ENCODE measurements at places on chromosomes 7 and 10.
A peak's percentile ranks its signal among the peaks of the same experiment; 100 is the strongest.

GRCh38 chr10:57699944-57700343, 567.8 kb downstream of the IPMK start:
- no peak for DNase-seq

DNA sequence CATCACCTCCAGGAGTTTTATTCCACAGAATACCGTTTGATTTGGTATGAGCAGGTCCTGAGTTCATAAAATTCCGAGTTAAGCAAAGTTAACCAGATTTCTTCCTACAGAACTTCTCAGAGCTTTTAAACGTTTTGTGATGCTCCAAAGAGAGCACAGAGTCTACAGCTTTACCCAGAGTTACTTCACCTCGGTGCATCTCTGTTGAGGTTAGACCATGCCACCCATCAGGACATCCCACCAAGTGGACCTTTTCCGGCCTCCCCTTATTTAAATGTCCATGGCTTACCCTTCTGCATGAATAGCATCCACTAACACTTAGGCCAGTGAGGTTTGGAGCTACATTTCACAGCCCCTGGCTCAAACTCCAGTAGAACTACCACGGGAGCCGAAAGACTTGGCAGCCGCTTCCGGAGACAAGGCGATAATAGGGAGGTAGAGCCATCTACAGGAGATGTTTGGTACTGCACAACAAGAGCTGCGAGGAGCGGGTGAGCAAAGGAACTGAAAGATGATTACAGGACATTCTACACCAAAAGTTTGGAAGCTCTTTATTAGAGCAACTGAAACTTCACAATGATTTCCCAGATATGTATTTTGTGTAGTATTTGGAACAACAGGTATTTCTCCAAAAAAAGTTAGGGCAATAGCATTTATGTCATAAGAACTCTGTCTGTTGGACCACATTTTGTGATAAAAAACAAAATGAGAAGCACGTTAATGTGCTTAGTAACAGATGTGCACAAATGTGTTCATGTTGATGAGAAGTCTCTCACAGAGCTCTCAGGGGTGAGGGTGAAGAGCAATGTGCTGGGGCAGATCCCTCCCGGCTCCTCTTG, 174.7 kb downstream of the HERPUD2 start:
- DNase-seq = peak; percentile 20

GRCh38 chr10:112434988-112435619, 11.6 kb downstream of the ZDHHC6 start:
- no peak for DNase-seq

DNA sequence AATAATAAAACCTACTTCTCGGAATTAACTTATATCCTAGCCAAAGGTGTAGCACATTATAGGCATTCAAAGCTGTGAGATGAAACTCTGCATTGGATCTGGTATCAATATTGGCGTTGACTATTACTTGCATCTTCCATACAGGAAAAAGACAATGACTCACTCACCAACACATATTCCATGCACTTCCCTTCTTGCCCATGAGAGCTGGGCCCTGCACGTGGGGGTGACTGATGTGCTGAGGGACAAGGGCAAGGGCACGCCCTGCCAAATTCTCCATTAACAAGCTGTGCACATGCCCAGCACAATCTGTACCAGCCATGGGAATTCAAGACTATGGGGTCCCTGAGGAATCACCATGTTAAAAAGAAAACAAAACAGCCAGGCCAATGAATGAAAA, 188.1 kb upstream of the PDE1C start:
- no peak for DNase-seq

DNA sequence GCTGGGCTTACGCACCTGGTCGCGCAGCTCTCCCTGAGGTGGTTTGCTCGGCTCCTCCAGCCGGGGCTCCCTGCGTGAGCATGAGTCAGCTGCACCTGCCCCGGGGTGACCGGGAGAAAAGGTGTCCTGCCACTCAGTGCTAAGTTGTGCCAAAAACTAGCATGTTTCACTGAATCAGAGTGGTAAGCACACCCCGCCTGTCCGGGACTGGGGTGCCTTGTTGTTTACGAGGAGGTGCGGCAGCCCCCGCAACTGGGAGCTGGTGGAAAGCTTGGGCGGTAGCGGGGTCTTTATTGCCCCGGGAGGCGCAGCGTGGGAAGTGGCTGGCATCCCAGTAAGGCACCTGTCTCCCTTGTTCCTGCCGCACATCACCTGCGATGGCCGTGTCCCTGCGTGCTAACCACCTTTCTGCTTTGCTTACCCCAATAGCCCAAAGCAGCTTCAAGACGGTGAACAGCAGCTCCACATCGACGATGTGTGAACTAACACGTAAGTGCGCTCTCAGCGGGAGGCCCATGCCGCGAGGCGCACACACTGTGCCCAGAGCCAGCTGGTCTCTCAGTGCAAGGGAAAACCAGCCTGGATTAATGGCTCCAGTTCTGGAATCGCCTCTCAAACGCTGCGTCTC, 506.6 kb upstream of the FOXK1 start:
- no peak for DNase-seq

- no peak for DNase-seq
These were observed 901.9 kb downstream of the GATA3 start for GRCh38 chr10:8956400-8956799.

DNA sequence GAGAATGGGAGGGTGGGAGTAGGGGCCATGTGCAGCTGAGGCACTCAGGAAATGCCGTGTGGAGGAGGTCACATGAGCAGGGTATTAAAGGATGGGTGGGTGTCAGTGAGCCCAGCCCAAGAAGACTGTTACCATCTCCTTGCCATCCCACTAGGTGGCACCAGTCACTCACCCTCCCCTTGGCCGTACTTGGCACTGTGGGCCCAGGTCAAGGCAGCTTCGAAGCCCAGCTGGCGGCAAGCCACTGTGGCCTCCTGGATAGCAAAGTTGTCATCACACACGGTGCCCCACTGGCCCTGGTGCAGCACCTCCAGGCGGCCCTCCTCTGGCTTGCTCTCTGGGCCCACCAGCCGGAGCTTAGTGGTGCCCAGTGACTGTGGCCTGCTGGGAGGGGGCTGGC, 5.4 kb downstream of the LOXL4 start:
- no peak for DNase-seq

GRCh38 chr7:712381-713138, 13.9 kb upstream of the DNAAF5 start:
- DNase-seq = no peak

DNA sequence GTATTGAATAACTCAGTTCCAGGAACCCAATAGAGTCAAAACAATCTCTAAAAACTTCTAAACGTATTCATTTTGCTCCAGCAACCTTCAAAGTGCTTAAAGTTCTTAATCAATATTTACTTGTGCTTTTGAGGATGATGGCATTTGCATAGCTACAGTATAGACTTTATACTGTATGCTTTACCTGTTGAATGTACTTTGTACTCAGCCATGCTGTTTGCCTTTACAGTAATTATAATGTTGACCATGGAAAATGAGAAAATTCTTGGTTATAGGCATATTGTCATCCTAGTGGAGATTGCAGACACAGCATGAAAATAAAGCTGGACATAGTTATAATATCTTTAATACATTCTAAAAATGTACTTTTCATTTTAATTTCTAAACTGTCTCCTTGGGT, 762.7 kb upstream of the PHF14 start:
- no peak for DNase-seq

DNA sequence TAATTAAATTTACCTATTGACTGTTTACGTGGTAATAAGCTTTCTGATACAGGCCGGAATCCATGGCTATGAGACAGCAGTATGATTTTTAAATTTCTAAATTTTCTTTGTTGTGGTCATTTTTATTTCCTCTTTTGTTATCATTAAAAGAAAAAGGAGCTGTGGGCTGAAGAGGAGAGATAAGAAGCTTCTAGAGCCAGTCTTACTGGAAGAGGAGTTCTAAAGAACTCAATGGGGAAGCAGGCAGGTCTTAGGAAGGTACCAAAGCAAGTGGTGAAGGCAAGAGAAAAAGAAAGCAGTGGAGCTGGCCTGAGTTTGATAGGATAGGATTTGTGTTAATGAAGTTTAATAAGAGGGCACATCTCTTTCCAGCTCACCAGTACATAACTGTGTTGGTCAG, 1187.8 kb downstream of the CNTNAP2 start:
- no peak for DNase-seq

DNA sequence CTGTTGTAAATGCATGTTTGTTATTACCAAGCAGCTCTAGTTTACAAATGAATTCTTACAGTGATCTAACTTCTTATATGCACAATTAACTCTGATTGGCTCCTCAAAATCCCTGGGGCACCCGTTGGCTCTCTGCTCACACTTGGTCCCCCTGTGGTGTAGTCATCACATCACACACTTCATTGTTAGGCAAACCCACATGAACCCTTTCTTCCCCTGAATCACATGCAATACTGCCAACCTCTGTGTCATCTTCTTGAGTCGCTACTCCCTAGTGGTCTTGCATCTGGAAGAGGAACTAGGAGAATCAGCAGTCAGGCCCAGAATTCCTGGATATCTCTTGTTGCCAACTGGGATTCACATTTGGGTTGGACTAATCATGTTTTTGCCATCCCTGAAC, 73.1 kb downstream of the CD36 start:
- DNase-seq = no peak

GRCh38 chr10:101069441-101069840, 7.7 kb downstream of the KAZALD1 start:
- no peak for DNase-seq

DNA sequence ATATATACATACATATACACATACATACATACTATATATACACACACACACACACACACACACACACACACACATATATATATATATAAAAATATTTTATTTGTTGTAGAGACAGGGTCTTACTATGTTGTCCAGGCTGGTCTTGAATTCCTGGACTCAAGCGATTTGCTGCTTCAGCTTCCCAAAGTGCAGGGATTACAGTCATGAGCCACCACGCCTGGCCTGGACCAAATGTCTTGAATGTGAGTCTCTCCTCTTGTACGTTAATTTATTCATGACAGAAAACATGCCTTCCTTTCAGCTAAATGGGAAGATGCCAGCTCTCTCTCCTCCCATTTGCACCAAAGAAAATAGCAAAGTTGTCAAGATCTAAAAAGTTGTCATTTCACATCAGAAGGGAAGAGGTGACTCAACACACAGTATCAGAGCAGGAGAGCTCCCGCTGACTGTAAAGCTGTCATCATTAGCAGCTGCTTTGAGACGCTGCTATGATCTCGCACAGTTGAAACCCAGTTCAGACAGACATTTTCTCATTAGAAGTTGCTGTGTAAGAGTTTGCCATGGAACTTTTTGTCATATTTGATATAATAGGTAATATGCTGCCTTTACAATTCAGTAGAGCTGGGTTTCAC, 224.3 kb downstream of the SFMBT2 start:
- no peak for DNase-seq

GRCh38 chr7:152617056-152617455, 58.9 kb downstream of the XRCC2 start:
- no peak for DNase-seq

- DNase-seq = no peak
These were observed 37.9 kb downstream of the PNLIPRP3 start for GRCh38 chr10:116465546-116465945.

DNA sequence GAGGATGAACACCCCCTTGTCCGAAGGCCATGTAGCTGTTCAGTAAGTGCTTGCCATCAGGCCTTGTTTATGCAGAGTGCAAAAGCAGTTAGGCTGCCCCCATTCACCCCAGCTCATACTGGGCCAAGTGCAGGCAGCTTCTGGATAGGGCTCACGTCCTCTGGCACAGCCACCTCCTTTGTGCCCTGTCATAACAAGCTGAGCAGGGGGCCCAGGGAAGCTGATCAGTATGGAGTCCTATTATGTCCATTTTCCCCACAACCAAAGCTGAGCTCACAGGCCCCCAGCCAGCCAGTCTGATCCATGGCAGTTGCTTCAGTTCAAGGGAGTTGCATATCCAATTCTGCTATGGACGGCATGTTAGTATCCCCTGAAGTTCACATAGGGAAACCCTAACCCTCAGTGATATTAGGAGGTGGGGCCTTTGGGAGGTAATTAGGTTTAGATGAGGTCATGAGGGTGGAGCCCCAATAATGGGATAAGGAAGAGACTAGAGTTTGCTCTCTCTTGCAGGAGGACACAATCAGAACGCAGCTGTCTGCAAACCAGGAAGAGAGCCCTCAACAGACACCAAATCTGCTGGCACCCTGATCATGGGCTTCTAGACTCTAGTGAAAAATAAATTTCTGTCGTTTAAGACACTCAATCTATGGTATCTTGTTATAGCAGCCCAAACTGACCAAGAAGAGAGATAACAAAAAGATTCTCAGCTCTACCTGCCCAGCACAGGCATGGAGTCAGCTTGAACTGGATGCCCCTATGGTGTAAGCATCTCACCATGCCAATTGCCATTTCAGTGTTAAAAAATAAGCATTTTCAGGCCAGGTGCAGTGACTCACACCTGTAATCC, 155.9 kb downstream of the FGFR2 start:
- DNase-seq = no peak

- DNase-seq = no peak
These were observed 262.5 kb upstream of the GNAI1 start for GRCh38 chr7:79872176-79872575.

- DNase-seq = no peak
These were observed 43.5 kb downstream of the VWA2 start for GRCh38 chr10:114282526-114282925.

GRCh38 chr7:48718731-48719378, 205.5 kb upstream of the CDC14C start:
- no peak for DNase-seq

GRCh38 chr7:36283181-36283580, 106.5 kb upstream of the ANLN start:
- no peak for DNase-seq

- DNase-seq = no peak
These were observed 13.5 kb upstream of the VDAC2 start for GRCh38 chr10:75197066-75197465.

- no peak for DNase-seq
These were observed 2.5 kb downstream of the LRCH4 start for GRCh38 chr7:100583132-100584053.

DNA sequence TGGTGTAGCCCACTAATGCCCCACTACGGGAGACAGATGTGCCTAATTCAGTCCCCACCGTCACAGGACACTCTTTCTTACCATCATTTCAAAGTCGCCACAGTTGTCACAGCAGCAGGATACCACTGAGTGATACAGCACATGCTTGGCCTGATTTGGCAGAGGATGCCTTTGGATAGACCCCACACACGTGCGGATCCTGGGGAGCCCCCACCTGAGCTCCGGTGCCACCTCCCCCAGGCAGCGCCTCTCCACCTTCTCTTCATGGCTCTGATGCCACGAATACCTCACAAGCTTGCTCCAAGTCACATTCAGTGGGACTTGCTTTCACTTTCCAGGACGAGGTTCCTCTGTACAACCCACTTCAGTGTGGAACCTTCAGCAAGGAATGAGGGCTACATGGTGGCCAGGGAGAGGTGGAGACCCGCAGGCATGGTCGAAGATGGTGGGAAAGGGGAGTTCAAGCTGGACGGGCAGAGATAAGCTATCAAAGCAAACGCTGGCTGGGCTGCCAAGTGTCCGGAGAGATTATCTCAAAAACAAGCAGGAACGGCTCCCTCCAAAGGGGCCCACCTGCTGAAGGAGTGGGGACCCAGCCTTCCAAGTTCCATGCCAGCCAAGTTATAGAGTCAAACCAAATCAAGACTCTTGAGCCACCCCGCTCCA, 107.4 kb downstream of the ZRANB1 start:
- DNase-seq = no peak
